ENCODE measurements at places on chromosomes 5 and 9.

DNA sequence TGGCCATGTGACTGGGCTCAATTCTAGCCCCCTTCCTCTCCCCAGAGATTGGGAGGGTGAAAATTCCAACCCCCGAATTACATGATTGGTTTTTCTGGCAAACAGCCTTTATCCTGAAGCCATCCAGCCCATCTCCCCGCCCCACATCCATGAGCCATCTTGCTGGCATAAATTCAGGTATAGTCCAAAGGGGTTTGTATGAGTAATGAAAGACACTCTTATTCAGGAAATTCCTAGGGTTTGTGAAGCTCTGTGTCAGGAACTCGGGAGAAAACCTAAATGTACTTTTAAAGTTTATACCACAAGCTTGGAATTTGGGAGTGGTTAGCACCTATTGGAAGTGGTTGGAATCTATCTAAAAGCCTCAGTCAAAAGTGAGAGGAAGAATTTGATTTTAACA is 80.6 kb upstream of the SIMC1 start:
- DNase-seq: no peak

GRCh38 chr5:139392678-139393496 is 2.0 kb downstream of the PROB1 start:
- DNase-seq: no peak

DNA sequence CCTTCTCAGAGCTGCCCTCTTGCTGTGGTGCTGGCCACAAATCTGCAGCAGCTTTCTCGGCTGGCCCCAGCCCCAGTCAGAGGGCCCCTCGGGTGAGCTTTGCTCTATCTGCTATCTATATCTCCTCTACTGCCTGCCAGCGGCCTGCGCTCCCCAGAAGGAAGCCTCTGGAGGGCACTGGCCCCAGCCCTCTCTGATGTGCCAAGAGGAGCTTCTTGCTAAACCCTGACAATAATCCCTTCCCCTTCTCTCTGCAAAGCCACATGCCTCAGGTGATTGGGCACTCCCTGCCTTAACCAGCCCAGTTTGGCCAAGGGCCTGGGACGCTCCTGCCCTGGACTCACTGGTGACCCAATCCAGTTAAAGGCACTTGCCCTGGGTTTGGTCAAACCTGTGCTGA is 42.7 kb downstream of the CAMK2A start:
- DNase-seq: no peak

DNA sequence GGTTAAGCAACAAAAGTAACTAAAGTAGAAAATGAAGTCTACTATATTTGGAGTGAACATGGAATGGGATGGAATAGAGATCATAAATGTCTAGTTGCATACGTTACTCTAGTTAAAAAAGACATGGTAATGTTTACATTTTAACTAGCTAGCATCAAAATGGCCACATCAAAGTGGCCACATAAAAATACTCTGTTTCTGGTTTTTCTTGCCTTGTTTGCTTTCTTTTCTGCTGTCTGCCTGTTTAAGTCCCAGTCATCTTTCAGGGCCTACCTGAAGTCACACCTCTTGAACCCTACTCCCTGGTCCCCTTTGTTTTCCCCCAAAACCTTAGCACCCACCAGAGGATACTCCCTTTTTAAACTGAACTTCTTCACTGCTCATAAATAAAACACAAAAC is 6.4 kb upstream of the KIF2A start:
- DNase-seq: no peak

DNA sequence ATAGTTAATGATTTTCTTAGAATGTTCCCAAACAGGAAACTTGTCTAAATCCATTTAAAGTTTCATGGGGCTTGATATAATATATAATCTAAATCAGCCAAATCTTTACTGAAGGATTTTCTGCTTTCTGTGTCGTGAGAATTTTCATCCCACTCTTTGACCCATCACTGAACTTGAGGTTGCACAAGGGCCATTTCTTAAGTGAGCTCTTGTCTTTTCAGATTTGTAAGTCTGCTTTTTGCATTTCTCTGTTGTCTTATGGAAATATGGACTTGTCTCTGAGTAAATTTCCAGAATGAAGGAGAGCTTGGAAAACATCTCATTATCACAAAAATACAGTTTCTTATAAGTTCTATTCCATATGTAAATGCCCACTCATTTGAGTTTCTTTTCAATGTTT is 149.2 kb upstream of the ARRDC3 start:
- DNase-seq: no peak

DNA sequence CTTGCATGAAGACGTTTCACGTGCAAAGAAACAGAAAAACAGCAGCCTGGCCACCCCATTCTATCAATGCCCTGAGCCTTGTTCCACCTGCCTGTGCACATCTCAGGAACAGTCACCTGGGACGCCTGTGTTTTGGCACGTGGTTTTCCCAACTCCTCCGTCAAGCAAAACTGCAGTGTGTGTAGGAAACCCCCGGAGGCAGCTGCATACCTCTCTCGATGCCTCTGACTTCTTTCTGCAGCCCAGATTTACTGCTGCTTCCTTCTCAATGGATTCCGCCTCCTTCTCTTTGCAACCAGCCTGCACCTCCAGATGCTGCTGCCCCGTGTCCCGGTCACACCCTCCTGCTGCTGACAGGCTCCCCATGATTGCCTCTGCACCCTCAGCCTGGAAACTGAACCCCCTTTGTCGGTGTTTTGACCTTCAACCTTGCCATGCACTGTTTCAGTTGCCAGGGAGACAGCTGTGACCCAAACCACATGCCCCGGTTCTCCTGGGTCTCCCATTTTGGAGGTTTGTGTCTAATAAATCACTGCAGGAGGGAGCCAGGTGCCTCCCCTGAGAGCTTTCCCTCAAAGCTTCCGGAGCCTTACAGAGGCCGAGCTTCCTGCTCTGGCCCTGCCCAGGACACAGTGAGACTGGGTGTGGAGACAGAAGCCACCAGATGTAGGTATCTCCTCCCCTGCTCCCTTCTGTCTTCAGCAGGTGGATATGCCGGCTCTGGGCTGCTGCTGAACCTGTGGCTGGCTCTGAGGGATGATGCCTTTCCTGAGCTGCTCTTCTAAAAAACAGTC is 395.5 kb upstream of the IRX1 start:
- no peak for DNase-seq

GRCh38 chr5:89396278-89396954 is 513.4 kb upstream of the MEF2C start:
- DNase-seq: no peak

- peak; percentile 81 for DNase-seq
These were observed 138.0 kb downstream of the MTX3 start for GRCh38 chr5:79853028-79853427.

DNA sequence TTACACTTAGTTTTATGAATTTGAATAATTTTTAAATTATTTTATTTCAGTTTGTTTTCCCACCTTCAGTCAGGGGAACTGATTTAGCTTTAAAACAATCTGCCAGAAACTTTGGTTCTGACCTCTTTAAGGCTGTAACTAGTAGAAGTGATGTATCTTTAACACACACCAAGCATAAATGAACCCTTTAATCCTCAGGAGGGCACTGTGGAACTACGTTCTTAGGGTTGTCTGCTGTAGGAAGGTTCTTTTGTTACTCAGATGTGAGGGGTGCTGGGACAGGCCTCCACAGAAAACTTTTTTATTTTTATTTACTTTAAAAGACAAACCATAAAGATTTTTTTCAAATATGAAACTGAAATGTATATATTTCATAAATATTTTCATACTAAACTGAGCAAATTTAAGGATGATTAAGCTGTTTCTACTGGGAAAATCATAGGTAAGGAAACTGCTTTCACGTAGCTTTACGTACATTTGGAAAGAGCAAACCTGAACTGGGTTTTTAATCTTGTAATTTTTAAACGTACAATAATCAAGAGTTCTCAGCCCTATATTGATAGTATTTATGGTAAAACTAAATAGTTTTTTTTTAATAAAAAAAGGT is 5.3 kb downstream of the KLF4 start:
- no peak for DNase-seq

- DNase-seq: no peak
These were observed 36.7 kb downstream of the SARDH start for GRCh38 chr9:133701321-133701980.

DNA sequence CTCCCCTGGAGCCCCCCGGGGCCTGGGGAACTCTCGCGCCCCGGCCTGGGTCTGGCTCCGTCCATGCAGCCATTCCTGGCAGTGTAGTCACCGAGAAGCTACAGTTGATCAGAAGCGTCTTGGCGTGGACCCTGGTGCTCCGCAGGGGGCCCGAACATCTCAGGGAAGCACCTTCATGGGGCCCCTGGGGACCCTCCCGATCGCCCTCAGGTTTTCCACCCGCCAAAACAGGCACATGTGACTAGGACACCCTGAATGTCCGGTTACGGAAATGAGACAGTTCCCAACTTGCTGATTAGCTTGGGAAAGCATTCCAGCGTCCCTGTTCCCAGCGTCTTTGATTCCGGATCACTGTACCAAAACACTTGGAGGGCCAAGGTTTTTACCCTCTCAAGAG is 472 bp downstream of the FBXO4 start:
- DNase-seq: no peak

Data from vagina (tissue), 2 donors.